ENCODE measurements at places on chromosomes 3 and 15. TPM values are rescaled to one million over a fixed set of nuclear protein-coding genes. Genes with fewer than 3 reads are reported as not detected.
A peak's percentile ranks its signal among the peaks of the same experiment; 100 is the strongest.

DNA sequence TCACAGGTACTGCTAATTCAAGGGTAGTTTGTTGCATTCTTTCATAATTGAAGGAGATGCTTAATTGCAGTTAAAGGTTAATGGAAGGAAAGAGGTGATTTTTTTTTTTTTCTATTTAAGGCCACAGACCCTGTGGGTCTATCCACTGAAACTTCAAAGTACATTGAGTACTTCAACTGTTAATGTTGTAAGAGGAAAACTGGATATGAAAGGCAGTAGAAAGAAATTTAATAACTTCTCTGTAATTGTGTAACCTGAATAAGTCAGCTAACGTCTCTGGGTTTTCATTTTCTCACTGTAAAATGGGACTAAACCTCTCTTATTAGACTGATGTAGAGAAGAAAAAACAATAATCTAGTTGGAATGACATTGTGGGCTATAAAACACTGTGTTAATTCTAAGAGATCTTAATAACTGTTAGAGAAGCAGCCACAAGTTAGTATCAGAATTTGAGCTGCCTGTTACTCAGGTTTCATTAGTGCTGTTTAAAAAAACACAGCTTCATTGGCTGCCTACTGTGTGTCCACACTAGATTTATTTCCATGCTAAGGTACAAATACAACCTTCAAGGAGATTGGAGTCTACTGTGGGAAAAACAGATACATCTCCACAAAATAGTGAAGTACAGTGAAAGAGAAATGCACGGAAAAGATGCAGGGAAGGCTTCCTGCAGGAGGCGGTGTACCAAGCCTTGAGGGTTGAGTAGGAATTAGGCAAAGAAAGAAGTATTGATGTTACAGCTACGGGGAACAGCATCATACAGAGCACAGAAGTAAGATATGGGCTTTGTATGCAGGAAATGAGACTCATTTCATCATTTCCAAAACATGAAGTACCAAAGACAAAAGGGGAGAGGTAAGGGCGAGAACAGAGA, 483.6 kb downstream of the TAFA4 start:
- DNase-seq: no peak
- no peaks in the 10 kb centered on the region for H3K36me3 ChIP-seq

DNA sequence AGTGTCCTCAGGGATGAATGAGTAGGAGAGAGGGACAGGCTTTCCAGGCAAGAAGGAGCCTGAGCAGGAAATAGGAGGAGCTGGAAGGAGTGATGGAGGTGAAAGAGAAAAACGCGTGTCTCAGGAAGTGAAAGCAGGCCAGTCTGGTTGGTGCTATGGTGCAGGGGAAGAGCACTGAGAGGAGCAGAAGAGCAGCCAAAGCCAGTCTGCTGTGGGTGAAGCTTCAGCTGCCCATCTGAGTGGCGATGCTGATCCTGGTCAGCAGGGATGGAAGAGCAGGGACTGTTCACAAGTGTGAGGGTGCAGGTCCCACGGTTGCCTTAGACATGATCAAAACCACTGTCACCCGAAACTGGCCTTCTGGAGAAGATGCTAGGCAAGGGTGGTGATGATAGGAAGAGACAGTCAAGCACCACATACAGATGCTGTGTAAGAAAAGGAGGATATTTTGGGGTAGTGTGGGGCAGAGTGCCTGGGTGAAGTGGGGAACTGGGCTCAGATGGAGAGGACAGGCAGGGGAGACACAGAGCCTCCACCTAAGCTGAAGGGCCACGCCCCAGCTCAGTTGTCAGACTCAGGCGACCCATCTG, 5.5 kb upstream of the KY start:
- H3K36me3 ChIP-seq: no peaks in the 10 kb centered on the region
- no peaks in the 10 kb centered on the region for H3K27me3 ChIP-seq
- peaks cover 5% of the 10 kb centered on the region for H3K4me1 ChIP-seq

- H3K4me1 ChIP-seq: no peaks in the 10 kb centered on the region
- H3K4me3 ChIP-seq: no peak overlapping the region
- no peak for DNase-seq
- no peak overlapping the region for H3K27ac ChIP-seq
- H3K36me3 ChIP-seq: no peaks in the 10 kb centered on the region
- H3K27me3 ChIP-seq: no peaks in the 10 kb centered on the region
These were observed 50.4 kb upstream of the LIMD1 start for GRCh38 chr3:45544024-45544716.

LNP1 gene
- 5.3 TPM for total RNA-seq

- DNase-seq: no peak
- no peak overlapping the region for H3K4me3 ChIP-seq
- no peaks in the 10 kb centered on the region for H3K27me3 ChIP-seq
- H3K4me1 ChIP-seq: peaks cover 3% of the 10 kb centered on the region
These were observed 90.7 kb downstream of the TMEM266 start for GRCh38 chr15:76150513-76150912.

GRCh38 chr3:16884084-16884747, 539 bp upstream of the PLCL2 start:
- DNase-seq: peak; percentile 77
- H3K27ac ChIP-seq: peak overlapping the region; percentile 94
- H3K36me3 ChIP-seq: no peaks in the 10 kb centered on the region
- no peaks in the 10 kb centered on the region for H3K27me3 ChIP-seq
- peak overlapping the region; percentile 84 for H3K4me3 ChIP-seq
- peaks cover 4% of the 10 kb centered on the region for H3K4me1 ChIP-seq

- no peak for DNase-seq
- H3K4me1 ChIP-seq: no peaks in the 10 kb centered on the region
- no peak overlapping the region for H3K27ac ChIP-seq
- H3K4me3 ChIP-seq: no peak overlapping the region
- H3K27me3 ChIP-seq: no peaks in the 10 kb centered on the region
- no peaks in the 10 kb centered on the region for H3K36me3 ChIP-seq
These were observed 179.6 kb downstream of the TBC1D2B start for GRCh38 chr15:77897896-77898406.

DNA sequence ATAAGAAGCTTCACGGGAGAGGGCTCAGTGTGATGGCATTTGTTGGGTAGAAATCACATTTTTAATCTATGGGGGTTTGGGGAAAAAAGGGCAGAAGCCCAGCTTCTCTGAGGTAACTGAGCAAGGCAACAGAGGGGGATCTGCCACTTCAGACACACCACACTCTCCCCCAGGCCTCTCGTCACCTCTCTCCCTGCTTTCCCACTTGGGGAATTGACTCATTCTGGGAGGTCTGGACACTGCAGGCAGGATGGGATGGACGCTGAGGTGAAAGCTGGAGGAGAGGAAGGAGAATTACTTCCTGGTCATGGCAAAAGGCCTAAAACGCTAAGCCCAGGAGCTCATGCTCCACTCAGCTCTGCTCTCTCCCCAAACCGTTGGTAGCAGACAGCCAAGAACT, 33.2 kb downstream of the MYO5C start:
- DNase-seq: no peak
- H3K4me1 ChIP-seq: no peaks in the 10 kb centered on the region
- no peaks in the 10 kb centered on the region for H3K36me3 ChIP-seq
- H3K4me3 ChIP-seq: no peak overlapping the region
- H3K27me3 ChIP-seq: no peaks in the 10 kb centered on the region

XCR1 gene
- 0.18 TPM for total RNA-seq

- no peak for DNase-seq
- no peak overlapping the region for H3K4me3 ChIP-seq
- H3K36me3 ChIP-seq: no peaks in the 10 kb centered on the region
- H3K27ac ChIP-seq: no peak overlapping the region
- no peaks in the 10 kb centered on the region for H3K4me1 ChIP-seq
These were observed 14.1 kb upstream of the ANXA2 start for GRCh38 chr15:60411774-60412425.

DNA sequence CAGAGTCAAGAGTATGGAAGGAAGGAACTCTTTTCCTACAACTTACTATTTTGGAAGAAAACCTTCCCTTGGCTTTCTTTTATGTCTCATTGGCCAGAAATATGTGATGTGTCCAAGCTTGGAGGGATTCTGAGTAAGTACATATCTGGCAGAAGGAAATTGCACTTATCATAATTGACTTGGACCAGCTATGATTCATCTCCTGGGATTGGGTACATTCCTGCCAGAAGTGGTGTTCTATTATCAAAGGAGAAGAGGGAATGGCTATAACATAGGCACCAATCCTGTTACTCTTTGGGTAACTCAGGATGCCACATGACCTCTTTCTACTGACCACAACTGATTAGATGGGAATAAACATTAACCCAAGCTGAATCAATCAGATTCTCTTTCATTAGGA, 13.5 kb upstream of the DAZL start:
- H3K4me1 ChIP-seq: no peaks in the 10 kb centered on the region
- H3K4me3 ChIP-seq: no peak overlapping the region
- no peaks in the 10 kb centered on the region for H3K27me3 ChIP-seq
- no peaks in the 10 kb centered on the region for H3K36me3 ChIP-seq

DNA sequence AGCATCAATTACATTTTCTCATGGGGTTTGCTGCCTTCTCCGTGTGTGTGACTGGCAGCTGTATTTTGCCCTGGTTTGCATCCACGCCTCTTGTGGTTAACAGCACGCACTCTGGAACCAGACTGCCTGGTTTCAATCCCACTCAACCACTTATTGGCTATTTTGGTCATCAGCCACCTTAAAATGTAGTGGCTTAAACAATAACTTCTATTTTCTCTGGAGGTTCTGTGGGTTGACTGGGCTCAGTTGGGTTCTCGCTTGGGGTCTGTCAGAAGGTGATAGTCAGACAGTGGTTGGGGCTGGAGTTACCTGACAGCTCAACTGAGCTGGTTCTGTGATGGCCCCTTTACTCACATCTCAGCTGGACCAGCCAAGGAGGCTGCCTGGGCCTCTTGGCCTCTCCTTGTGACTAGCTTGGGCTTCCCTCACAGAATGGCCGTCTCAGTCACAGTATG, 36.8 kb downstream of the EHD4 start:
- DNase-seq: no peak
- no peak overlapping the region for H3K27ac ChIP-seq
- H3K27me3 ChIP-seq: no peaks in the 10 kb centered on the region
- H3K4me3 ChIP-seq: no peak overlapping the region

DNA sequence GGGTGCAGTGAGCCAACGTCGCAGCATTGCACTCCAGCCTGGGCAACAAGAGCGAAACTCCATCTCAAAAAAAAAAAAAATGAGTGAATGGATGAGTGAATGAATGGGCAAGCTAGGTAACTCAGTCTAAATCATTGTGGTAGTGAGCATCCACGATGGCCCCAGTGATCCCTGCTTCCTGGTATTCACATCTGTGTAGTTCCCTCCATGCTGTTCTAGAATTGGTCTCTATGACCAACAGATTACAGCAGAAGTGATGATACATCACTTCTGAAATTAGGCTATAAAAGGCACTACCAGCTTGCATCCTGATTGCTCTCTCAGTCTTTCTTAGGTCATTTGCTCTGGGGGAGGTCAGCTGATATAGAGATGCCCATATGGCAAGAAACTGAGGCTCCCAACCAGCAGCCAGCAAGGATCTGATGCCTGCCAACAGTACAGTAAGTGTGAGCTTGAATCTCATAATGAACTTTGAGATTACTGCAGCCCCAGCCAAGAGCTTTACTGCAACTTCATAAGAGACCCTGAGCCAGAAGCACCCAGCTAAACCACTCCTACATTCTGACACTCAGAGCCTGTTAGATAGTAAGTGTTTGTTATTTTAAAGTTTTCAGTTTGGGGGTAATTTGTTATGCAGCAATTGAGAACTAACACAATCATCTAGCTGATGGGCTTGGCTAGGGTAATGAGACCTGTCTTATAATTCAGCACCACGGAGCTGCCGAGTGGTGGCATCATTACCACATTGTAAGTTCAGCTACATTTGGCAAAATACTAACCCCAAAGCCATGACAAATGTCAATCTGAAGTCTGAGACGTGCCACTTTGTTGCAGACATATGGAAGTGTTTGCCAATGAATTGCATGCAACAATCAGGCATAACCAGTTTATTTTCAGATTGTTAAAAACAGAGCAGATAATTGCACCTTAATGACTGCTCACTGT, 53.0 kb downstream of the KLHL6 start:
- H3K27ac ChIP-seq: no peak overlapping the region
- H3K4me3 ChIP-seq: no peak overlapping the region
- DNase-seq: no peak
- no peaks in the 10 kb centered on the region for H3K4me1 ChIP-seq
- H3K27me3 ChIP-seq: no peaks in the 10 kb centered on the region
- H3K36me3 ChIP-seq: no peaks in the 10 kb centered on the region

LCTL gene
- total RNA-seq: not detected

DNA sequence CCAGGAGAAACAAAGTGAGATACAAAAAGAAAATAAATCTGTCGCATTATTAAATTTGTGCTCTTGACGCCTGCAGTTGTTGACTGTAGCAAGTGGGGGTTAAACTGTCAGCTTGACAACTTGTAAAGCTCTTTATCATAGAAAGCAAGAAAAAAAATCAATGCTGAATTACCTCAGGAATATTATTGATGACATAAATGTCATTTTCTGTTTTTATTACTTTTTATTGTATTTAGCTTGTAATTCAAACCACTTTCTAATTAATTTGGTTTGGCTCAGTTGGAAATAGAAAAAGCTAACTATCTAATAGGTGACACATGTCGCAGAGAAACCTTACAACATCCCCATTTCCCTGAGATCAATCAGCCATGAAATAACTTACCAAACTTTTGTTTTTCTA, 195.3 kb downstream of the CDIN1 start:
- H3K27ac ChIP-seq: no peak overlapping the region
- no peaks in the 10 kb centered on the region for H3K4me1 ChIP-seq
- H3K36me3 ChIP-seq: no peaks in the 10 kb centered on the region
- DNase-seq: no peak
- H3K4me3 ChIP-seq: no peak overlapping the region

DNA sequence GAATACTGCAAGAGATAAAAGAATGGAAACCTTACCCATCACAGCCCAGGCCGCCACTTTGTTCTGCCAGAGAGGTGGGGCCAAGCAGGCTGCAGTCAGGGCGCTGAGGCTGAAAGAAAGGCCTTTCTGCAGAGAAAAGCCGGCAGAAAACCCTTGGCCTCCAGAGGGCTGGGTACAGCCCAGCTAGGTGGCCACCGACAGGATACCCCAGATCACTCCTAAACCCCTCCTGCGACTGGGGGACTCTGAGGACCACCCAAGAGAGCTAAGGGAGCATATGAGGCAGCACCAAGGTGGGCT, 69.3 kb downstream of the SMAD6 start:
- no peak overlapping the region for H3K4me3 ChIP-seq
- peaks cover 18% of the 10 kb centered on the region for H3K4me1 ChIP-seq
- no peak for DNase-seq
- no peaks in the 10 kb centered on the region for H3K27me3 ChIP-seq
- H3K27ac ChIP-seq: no peak overlapping the region

GRCh38 chr3:194061421-194062030, 74.4 kb upstream of the HES1 start:
- no peak overlapping the region for H3K4me3 ChIP-seq
- no peaks in the 10 kb centered on the region for H3K36me3 ChIP-seq
- no peak overlapping the region for H3K27ac ChIP-seq
- no peak for DNase-seq
- peaks cover 1% of the 10 kb centered on the region for H3K4me1 ChIP-seq

GRCh38 chr15:75054172-75054897, 30.9 kb downstream of the PPCDC start:
- no peak for DNase-seq
- H3K36me3 ChIP-seq: no peaks in the 10 kb centered on the region
- H3K4me1 ChIP-seq: peaks cover 15% of the 10 kb centered on the region

SETMAR gene
- total RNA-seq: 38.5 TPM

All from ovary (tissue), 10 donors.